ENCODE measurements at places on chromosomes 12 and 14.

- DNase-seq: peak; percentile 52
Measured at GRCh38 chr12:94263011-94263811, 114.8 kb downstream of the PLXNC1 start.

DNA sequence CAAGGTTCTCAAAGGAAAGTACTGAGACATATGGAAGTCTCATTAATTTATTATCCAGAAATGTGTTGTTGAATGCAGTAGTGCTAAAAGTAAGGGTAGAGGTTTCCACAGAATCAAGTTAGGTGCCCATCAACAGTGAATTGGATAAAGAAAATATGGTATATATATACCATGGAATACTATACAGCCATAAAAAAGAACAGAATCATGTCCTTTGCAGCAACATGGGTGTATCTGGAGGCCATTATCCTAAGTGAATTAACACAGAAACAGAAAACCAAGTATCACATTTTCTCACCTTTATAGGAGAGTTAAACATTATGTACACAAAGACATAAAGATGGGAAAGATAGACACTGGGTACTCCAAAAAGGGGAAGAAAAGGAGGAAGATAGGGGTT, 149.9 kb upstream of the RASSF8 start:
- no peak for DNase-seq

DNA sequence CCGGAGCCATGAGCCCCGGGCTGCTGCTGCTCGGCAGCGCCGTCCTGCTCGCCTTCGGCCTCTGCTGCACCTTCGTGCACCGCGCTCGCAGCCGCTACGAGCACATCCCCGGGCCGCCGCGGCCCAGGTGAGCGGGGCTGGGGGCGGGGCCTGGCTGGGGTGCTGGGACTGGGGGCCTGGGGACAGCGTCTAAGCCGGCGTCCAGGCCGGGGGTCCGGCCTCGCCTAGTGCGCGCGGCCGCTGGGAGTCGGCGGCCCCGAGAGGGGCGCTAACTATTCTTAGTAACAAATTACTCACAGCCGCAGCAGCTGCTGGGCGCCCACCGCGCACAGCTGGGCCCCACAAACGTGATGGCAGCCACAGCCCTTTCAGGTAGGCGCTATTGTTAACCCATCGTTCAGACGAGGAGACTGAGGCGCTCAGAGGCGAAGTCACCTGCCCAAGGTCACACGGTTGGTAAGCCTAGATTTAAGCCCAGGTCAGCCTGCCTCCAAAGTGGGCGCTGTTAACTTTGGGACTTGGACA, 374 bp downstream of the CYP46A1 start:
- DNase-seq: peak; percentile 8

DNA sequence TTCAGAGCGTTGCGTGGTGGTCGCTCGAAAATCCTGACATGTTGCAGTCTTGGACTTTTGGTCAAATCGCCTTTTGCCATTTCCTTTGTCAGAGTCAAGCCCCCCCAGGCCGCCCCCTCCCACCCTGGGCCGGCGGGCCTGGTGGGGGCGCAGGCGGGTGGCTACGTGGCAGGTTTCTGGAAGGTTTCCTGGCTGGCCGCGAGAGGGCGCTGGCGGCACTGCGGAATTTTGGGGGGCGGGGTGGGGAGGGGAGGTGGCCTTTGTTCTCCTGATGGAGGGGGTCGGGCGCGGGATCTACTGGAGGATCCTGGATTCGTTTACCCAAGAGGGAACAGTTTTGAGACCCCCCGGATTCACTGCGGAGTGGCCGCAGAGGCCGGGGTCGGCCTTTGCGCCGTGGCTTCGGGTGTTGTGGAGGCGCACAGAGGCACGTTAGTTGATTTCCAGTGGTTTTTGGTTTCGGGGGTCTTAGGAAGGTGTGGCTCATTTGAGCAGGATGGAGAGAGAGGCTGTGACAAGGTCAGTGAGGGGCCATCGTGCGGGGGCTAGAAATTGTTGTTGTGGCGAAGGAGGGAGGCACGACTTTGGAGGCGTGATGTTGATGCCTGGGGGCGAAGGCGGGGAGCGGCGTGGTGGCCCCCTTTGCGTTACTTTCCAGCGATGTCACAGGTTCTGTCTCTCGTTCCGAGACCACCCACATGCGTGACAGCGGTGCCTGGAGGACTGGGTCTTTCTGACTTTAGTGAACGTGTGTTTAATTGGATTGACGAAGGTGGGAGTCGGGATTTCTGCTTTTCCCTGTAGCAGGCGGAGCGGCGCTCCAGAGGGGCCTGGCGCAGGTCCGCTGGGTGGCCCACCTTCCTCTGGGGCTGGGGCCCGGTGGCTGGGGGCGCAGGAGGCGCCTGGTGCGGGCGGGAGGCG, 1.4 kb downstream of the MEG3 start:
- DNase-seq: no peak

DNA sequence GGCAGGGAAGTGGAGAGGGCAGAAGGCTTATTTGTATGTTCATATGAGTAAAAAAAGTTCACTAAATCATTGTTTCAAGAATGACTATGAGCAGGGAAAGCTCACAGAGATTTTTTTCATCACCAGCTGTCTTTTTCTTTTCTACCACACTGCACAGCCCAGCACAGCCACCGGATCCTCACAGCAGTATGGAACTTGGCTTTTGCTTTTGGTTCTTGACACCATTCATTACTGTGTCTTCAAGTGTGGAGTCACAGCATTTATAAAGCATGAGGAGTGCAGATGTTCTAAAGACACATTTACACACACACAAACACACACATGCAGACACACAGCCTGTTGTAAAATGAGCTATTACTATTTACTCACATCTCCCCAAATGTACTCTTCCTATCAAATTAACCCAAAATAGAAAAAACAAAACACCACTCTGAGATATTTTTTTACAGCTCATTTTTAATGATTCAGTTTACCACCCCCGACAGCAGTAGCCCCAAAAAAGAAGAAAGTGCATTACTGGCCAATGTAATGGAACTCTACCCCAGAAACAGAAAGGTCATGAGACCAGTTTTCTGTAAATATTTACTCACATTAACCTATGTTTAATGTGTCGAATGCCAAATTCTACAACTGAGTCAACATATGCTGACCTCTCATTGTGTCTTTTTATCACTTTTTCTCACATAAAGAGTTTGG, 60.5 kb downstream of the BTG1 start:
- DNase-seq: no peak

GRCh38 chr14:52950410-52950897, 396 bp downstream of the FERMT2 start:
- DNase-seq: no peak

GRCh38 chr12:27682534-27682933, 13.7 kb upstream of the REP15 start:
- DNase-seq: no peak

DNA sequence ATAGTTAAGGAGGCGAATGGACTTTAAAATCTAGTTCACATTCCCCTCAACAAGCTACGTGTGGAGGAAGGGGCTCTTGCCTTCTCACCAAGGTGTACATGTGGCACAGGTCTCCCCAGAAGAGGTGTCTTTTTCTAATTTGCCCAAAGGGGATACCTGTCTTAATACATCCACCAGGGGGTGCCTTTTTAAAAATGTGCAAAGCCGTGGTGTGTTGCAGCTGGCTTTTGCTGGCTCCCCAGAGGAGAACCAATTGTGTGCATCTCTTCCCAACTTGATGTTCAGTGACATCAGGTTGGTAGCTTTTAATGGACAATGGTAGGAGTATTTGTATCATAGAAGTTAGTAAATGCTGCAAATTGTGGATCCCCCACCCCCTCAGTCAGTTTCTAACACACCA, 33.8 kb downstream of the CREBL2 start:
- peak; percentile 25 for DNase-seq

DNA sequence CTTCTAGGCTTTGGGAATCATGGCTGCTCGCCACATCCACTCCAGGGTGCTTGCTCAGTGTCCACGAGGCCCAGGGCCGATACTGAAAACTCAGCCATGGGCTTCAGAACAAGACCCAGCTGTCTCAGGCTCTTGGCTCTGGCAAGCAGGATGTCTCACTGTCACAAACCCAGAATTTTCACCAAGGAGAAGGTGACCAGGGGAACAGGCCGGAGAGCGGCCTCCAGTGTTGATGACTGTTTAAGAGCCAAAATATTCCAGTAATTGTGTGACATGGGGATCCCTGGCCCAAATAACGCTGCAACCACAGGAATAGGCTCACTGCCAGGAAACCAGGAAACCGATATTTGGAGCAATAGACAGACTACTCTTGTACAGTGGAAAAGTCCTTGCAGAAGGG, 9.8 kb upstream of the SERPINA5 start:
- DNase-seq: no peak

DNA sequence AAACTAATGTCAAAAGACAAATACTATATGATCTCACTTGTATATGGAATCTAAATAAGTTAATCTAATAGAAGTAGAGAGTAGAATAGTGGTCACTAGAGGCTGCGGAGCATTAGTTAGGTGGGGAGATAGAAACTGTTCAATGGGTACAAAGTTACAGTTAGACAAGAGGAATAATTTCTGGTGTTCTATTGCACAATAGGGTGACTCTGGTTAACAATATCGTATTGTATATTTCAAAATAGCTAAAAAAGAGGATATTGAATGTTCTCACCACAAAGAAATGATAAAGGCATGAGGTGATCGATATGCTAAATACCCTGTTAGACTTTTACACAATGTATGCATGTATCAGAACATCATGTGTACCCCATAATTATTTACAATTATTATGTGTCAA, 42.9 kb downstream of the IGF1 start:
- DNase-seq: no peak

GRCh38 chr12:74906224-74906623, 303.4 kb downstream of the KCNC2 start:
- DNase-seq: no peak

DNA sequence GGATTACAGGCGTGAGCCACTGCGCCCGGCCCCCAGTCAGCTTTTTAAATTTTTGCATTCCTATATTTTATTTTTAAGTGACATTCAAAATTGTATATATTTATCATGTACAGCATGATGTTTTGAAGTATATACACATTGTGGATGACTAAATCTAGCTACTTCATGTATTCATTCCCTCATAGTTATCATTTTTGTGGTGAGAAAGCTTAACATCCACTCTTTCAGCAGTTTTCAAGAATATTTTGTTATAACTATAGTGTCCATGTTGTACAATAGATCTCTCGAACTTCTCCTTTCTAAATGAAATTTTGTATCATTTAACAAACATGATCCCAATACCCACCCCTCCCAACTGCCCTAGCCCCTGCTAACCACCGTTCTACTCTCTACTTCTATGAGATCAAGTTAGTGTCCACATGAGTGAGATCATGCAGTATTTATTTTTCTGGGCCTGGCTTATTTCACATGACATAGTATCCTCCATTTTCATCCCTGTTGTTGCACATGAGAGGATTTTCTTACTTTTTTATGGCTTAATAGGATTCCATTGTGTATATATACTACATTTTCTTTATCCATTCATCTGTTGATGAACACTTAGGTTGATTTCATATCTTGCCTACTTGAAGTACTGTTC, 8.8 kb upstream of the HEBP1 start:
- DNase-seq: no peak

- DNase-seq: no peak
Measured at GRCh38 chr12:105840384-105840783, 298.4 kb downstream of the NUAK1 start.

DNA sequence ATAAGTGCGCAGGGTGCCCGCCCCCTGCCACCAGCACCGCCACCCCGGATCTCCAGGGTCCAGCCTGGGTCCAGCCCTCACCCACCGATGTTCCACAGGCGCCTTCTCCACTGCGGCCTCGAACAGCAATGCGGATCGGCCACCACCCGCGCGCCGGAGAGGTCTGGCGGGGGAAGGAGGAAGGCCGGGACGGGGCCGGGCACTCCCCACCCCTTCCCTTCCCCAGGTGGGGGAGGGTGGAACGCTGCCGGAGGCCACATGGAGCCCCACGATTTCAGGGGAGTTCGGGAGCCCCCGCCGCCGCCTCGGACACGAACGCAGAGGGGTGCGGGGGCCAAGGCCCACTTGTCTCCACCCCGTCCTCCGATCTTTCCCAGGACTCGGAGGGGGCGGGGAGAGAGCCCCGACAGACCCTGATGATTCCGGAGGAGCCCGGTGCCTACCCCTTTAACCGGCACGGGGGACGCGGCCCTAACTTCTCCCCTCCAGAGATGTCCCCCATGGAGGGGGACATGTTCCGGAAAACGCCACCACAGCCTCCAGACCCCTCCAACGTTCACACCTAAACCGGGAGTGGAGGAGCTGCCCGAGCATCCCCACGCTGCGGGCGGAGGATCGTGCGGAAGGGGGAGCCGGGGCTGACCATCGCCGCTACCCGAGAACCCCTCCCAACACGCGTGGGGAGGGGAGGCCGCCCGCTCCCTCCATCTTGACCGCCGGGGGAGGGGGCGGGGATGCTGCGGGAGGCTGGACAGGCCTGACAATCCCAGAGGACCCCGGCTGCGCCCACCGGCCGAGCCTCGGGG, 1.1 kb downstream of the ATXN2 start:
- peak; percentile 4 for DNase-seq
